ENCODE measurements at places on chromosomes 2 and 18.

DNA sequence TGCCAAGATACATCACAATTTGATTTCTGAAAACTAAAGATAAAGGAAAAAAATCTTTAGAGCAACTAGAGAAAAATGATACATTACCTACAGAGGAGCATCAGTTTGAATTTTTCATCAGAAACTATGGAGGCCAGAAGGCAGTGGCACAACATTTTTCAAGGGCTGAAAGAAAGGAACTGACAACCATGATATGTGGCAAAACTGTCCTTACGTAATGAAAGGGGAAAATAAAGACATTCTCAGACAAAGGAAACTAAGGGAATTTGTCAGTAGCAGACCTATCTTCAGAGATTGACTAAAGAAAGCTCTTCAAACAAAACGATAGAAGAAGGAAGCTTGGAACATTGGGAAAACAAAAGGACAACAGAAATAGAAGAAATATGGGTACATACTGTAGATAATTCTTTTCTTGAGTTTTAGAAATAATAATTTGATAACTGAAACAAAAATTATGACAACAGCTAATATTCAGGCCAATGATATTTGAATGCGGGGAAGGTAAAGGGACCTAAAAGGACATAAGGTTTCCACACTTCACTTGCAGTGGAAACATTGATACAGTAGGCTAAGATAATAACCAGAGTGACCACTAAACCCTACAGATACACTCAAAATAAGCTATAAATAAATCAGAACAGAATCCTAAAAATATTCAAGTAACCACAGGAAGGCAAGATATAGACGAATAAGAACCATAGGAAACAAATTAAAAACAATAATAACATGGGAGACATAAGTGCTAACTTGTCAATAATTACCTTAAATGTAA lies 70.0 kb upstream of the NPAS2 start:
- no peak for DNase-seq

- no peak for DNase-seq
Observed at GRCh38 chr2:50529600-50530218, 502.2 kb downstream of the NRXN1 start.

- DNase-seq: no peak
Observed at GRCh38 chr2:5433855-5434254, 258.3 kb upstream of the SOX11 start.

DNA sequence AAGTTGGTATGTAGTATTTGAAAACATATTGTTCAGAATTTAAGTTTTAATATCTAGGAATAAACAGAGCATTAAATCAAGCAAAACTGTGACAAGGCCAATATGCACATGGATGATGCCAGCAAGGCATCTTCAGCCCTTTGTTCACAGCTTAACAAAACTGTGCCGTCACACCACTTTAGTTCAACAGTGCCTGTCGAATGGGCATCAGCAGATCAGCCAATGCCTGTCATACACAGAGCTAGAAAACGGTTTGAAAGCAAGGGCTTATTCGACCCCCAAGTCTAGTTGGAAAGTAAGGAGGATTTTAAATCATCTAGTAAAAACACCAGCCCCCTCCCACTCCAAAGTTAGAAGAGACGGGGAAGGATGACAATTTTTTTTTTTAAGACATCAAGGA lies 16.7 kb downstream of the ZEB2 start:
- no peak for DNase-seq

- no peak for DNase-seq
Observed at GRCh38 chr2:75577280-75577679, 16.5 kb upstream of the EVA1A start.

- DNase-seq: no peak
Observed at GRCh38 chr2:205361970-205362369, 320.3 kb upstream of the NRP2 start.

DNA sequence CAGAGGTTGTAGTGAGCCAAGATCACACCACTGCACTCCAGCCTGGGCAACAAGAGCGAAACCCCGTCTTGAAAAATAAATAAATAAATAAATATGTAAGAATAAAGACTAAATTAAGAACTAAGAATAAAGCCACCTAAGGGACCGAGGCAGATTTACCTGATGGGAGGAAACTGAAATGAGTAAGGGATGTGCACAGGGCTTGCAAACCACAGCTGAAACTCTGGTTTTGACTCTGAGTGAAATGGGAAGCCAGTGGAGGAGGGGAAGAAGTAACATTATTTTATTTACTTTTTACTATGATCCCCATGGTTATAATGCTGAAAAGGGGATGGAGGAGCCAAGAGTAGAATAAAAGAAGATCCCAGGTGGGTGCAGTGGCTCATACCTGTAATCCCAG lies 107.3 kb downstream of the CABYR start:
- no peak for DNase-seq

DNA sequence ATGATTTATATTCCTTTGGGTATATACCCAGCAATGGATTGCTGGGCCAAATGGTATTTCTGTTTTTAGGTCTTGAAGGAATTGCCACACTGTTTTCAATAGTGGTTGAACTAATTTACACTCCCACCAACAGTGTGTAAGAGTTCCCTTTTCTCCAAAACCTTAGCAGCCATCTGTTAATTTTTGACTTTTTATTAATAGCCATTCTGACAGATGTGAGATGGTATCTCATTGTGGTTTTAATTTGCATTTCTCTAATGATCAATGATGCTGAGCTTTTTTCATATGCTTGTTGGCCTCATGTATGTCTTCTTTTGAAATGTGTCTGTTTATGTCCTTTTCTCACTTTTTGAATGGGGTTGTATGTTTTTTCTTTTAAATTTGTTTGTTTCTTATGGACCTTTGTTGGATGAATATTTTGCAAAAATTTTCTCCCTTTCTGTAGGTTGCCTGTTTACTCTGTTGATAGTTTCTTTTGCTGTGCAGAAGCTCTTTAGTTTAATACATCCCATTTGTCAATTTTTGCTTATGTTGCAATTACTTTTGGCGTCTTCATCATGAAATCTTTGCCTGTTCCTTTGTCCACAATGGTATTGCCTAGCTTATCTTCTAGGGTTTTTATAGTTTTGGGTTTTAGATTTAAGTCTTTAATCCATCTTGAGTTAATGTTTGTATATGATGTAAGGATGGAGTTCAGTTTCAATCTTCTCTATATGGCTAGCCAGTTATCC lies 119.7 kb upstream of the XIRP2 start:
- DNase-seq: no peak

- DNase-seq: no peak
Observed at GRCh38 chr2:169393068-169393590, 30.8 kb upstream of the LRP2 start.

- no peak for DNase-seq
Observed at GRCh38 chr2:3113122-3113521, 264.5 kb downstream of the EIPR1 start.

GRCh38 chr18:58668211-58668610 lies 3.1 kb upstream of the MALT1 start:
- DNase-seq: no peak

DNA sequence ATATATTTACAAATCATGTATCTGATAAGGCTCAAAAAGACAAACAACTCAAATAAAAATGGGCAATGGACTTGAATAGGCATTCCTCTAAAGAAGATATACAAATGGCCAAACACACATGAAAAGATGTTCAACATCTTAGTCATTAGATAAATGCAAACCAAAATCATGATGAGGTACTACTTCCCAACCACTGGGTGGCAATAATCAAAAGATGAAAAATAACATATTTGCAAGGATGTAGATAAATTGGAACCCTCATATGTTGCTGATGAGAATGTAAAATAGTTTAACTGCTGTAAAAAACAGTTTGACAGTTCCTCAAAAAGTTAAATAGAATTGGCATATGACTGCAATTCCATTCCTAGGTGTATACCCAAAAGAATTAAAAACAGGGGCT lies 132.3 kb downstream of the TTC32 start:
- no peak for DNase-seq

DNA sequence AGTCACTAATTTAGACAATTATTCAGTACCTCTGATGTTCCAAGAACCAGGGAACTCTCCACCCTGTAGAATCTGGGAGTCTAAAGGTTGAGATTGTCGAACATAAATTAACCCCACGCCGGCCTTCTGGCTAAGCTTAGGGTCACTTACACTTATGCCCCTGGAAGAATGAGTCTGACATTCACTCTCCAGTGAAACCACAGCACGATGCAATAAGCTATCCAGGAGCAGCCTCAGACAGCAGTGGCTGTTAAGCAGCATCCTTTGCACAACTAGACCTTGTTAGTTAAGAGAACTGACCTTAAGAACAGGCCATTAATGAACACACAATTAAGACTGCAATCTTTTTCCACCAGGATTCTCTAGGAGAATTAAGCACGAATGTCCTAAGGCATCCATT lies 25.0 kb downstream of the SH3YL1 start:
- no peak for DNase-seq

DNA sequence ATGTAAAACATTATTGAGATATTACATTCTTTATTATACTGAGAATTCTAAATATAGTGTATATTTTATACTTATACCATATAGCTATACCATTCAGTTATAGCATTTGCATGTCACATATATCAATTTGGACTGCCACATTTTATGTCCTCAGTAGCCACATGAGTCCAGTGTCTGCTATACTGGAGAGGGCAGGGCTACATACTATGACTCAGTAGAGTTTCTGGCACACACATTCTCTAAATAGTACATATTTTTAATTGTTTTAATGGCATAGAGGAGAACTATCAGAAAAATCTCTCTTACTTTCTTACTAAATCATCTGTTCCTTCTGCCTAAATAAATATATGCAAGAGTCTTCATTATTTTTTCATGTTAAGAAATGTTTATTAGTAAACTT lies 55.4 kb upstream of the COL5A2 start:
- no peak for DNase-seq

DNA sequence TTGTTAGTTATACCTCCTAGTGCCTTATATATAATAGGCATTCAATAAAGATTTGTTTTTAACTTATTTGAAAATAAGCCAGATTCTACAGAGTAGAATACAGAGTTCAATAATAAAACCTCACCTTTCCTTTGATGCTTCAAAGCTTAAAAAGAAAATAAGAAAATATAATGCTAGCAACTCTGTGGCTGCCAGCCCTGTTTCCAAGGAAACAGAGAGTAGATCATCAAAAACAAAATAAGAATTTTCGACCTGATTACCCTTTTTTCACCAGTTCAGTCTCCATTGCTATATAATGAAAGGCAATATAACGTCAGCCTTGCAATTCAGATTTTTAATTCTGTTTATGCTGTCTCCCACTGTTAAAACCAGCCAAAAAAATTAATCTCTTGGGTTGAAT lies 8.9 kb upstream of the PGAP1 start:
- DNase-seq: no peak

- DNase-seq: no peak
Observed at GRCh38 chr2:71948781-71949536, 198.7 kb downstream of the CYP26B1 start.

DNA sequence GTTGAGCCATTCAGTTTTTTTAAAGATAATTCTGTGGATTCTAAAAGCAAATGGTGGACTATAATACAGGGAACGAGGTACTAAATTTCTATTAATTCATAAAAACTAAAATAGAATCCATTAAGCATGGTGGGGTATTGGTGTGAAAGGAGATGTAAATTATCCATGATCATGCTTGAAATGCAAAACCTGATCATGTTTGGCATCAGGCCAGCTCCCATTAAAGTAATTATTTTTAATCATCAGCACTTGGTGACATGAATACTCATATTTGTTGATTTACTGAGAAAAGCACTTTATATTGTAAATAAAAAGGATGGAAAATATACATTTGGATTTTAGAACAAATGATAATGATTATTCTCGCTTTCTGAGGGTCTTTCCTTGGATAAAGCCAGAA lies 232.3 kb upstream of the MEIS1 start:
- no peak for DNase-seq

DNA sequence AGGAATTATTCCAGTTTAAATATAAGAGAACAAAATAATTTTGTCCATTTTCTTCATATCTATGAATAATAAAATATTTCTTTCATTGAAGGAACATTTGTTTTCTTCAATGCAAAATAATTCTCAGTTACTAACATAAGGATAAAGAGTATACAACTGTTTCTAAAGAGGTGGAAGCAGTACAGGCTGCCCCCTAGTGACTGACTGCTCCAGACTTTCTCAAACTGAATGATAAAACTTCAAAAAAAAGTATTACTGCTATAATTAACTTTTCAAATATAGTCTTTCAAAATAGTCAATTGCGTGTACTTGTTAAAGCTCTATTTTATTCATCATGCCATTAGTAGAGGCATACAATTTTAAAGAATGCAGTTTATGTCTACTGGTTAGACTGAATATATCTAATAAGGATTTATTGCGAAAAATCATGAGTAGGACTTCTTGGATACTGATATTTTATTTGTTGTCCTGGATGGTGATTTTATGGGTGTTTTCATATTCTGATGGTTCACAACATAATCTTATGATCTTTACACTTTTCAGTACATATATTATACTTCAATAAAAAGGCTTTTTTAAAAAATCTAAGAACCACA lies 100.1 kb downstream of the WDPCP start:
- no peak for DNase-seq

DNA sequence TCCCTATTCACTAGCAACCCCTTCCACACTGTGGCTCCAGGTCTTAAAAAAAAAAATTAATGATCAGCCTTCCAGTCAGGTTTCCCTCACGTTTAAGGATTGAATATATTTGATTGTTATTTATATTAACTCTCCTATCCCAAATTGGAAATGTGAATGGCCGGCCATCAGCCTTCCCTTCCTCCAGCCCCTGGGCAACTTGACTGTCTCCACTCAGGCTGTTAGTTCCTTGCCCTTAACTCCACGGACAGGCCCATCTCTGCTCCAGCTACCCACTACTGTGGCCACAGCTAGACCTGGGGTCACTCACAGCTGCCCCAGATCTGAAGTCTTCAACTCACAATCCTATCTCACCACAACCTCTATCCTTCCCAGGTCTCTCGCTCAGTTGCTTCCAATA lies 39.9 kb downstream of the THOC1 start:
- DNase-seq: no peak

DNA sequence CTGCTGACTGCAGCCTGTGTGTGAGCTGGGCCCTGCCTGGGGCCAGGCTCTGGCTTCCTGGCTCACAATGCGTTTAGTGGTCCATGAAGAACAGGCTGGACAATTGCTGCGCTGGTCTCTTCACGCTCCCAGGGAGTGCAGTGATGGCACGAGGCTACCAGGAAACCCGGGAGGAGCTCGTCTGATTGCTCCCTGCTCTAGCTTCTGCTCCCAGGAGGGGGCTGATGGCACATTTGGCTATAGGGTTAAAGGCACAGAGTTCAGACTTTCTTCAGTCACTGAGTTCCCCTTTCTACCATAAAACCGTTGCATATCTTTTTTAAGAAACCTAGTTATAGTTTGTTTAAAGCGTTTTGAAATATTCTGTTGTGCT lies 60.1 kb downstream of the KCNF1 start:
- DNase-seq: no peak

GRCh38 chr2:9234680-9235146 lies 28.1 kb downstream of the ASAP2 start:
- DNase-seq: no peak
